Heart left ventricle (tissue), 16 donors: ENCODE measurements at places on chromosomes 5 and 9. TPM values are rescaled to one million over a fixed set of nuclear protein-coding genes. Genes with fewer than 3 reads are reported as not detected.
A peak's percentile ranks its signal among the peaks of the same experiment; 100 is the strongest.

GRCh38 chr9:86822006-86822801 lies 125.1 kb downstream of the GAS1 start:
- no peaks in the 10 kb centered on the region for H3K27me3 ChIP-seq
- H3K4me3 ChIP-seq: no peak overlapping the region
- H3K27ac ChIP-seq: no peak overlapping the region
- no peaks in the 10 kb centered on the region for H3K36me3 ChIP-seq

DNA sequence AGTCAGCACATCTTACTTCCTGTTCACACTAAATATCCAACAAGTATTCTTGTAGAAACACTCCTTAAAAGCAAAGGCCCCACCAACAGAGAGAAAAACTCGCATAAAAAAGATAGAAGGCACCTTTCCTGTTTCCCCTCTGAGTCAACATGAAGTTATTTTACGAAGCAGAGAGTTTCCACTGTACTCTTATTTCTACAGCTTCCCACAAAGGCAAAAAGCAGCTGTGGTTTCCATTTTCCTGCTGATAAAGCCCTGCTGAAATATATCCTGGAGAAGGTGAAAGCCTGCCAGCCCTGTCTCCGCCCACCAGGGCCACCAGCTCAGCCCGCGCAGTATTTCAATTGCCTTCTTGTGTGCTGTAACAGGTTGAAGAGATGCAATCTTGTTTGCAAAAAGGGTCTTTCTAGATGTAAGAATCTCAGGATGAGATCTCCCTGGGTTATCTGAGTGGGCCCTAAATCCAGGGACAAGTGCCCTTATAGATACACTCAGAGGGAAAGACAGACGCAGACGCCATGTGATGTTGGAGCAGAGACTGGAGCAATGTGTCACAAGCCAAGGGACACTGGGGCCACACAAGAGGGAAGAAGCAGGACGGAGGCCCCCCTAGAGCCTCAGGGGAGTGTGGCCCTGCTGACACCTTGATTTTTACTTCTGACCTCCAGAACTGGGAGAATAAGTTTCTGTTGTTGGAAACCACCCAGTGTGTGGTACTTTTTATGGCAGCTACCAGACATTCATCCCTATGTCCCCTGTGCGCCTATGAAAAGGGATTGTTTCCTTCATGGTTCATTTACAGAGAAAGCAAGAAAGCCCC lies 19.9 kb downstream of the SEMA4D start:
- no peak for DNase-seq
- H3K27me3 ChIP-seq: no peaks in the 10 kb centered on the region
- no peaks in the 10 kb centered on the region for H3K4me1 ChIP-seq
- H3K36me3 ChIP-seq: no peaks in the 10 kb centered on the region
- H3K27ac ChIP-seq: no peak overlapping the region

- no peaks in the 10 kb centered on the region for H3K36me3 ChIP-seq
- no peaks in the 10 kb centered on the region for H3K4me1 ChIP-seq
- H3K27ac ChIP-seq: no peak overlapping the region
- DNase-seq: no peak
Measured at GRCh38 chr5:39108987-39109386, 34.8 kb upstream of the RICTOR start.

- no peaks in the 10 kb centered on the region for H3K36me3 ChIP-seq
- H3K27ac ChIP-seq: peak overlapping the region; percentile 9
- no peak overlapping the region for H3K4me3 ChIP-seq
Measured at GRCh38 chr5:31688515-31689092, 49.7 kb downstream of the PDZD2 start.

The FOXI1 gene
- not detected for total RNA-seq

- H3K27ac ChIP-seq: no peak overlapping the region
- H3K36me3 ChIP-seq: no peaks in the 10 kb centered on the region
- no peaks in the 10 kb centered on the region for H3K27me3 ChIP-seq
- peaks cover 53% of the 10 kb centered on the region for H3K4me1 ChIP-seq
- DNase-seq: no peak
Measured at GRCh38 chr5:132298298-132299212, 4.4 kb downstream of the SLC22A4 start.
